ENCODE measurements at places on chromosomes 3 and 15. TPM values are rescaled to one million over a fixed set of nuclear protein-coding genes. Genes with fewer than 3 reads are reported as not detected.

DNA sequence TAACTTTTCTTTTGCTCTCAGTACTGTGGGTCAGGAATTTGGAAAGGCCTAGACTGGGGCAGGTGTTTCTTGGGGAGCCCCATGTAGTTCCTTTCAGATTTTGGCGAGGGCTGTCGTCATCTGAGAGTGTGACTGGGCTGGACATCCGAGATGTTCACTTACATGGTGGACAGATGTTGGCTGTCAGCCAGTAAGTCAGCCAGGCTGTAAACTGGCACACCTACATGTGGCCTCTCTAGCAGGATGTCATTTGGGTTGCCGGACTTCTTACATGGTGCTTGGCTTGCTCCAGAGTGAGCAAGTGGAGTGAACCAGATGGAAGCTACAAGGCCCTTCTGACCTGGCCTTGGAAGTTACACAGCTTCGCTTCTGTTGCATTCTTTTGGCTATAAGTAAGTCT lies 20.7 kb downstream of the TATDN2 start:
- DNase-seq: no peak

DNA sequence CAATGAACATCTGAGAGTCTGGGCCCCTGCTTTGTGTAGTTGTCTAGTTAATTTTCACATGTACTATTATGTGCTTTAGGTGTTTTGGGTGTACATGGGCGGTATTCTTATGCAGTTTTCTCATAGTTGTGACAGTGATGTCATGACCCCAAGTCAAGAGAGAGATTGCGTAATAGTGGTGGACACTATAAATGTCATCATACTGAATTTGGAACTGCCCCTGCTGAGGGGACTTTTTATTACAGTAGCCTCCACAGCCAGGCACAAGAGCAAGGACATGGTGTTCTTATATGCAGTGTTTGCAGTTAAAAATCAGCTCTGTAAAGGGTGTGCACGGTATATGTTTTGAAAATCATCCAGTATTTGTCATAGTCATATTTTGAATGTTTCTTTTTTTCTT lies 29.5 kb downstream of the ABHD2 start:
- no peak for DNase-seq

Gene NFKBIZ
- total RNA-seq: 222 TPM

- peak; percentile 16 for DNase-seq
These were observed 381.2 kb downstream of the RSL24D1 start for GRCh38 chr15:54815556-54815955.

GRCh38 chr15:76449455-76449854 lies 112.9 kb downstream of the ISL2 start:
- DNase-seq: no peak

Measured in hematopoietic multipotent progenitor cell (in vitro differentiated cells).